ENCODE measurements at places on chromosomes 3 and 15.

GRCh38 chr3:40779039-40779438 is 254.3 kb downstream of the ZNF621 start:
- DNase-seq: no peak

DNA sequence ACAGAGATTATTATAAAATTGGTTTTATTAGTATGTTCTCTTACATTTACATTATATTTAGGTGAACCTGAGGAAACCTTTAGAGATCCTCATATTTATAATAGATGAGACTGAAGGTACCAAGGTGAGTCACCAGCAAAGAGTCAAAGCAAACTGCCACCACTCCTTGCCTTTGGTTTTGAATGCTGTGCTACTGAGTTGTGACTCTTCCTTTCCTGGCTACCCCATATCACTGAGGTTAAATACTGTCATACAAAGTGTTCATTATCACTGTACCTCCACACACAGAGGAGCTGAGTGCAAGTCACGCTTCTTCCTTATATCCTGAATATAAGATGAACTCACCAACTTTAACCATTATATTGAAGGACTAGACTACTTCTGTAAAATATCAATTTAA is 168.2 kb downstream of the CBLB start:
- no peak for DNase-seq

GRCh38 chr3:143538577-143538981 is 309.7 kb downstream of the SLC9A9 start:
- DNase-seq: no peak

- no peak for DNase-seq
Measured at GRCh38 chr3:197253238-197253947, 45.0 kb downstream of the DLG1 start.

- DNase-seq: no peak
Measured at GRCh38 chr3:171845481-171846284, 2.5 kb downstream of the TMEM212 start.

DNA sequence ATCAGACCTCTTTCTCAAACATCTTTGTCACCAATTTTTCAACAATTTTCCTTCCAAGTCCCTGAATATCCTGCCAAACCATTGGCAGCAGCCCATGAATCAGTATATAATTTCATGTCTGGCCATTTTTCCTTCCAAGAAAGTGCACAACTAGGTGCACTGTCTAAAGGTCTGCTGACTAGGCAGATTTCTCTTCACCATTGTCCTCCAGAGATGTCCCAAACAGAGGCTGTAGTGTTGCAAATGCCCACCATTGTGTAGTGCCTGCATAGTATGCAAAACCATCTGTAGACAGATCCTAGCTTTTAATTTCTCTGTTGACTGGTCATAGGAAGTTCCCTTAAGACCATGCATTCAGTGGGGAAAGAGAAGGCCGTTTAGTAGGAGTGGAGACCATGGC is 25.0 kb upstream of the GOLGA6L2 start:
- DNase-seq: no peak

DNA sequence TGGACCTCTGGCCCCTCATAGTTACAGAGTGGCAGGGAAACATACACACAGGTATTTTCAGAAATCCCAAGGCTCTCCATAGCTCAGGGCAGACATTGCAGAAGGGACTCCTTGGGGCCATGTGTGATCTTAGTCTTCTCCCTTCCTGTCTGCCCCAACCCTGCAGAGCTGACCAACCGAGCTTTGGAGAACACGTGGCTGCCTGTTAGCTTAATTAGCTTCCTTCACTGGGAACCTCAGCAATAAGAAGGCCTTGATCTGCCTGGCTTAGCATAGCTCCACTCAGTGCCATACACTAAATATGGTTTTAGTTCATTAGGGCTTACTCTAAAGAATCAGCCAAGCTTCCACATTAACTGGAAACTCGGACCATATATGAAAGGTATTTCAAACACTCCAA is 12.3 kb downstream of the LYZL4 start:
- no peak for DNase-seq

Measured in activated T-cell treated with anti-CD3 and anti-CD28 coated beads for 48 hours (primary cell).